GM04504 (cell line): ENCODE measurements at places on chromosomes 2 and 18.

- no peak for DNase-seq
Observed at GRCh38 chr2:202841090-202841867, 30.3 kb downstream of the ICA1L start.

DNA sequence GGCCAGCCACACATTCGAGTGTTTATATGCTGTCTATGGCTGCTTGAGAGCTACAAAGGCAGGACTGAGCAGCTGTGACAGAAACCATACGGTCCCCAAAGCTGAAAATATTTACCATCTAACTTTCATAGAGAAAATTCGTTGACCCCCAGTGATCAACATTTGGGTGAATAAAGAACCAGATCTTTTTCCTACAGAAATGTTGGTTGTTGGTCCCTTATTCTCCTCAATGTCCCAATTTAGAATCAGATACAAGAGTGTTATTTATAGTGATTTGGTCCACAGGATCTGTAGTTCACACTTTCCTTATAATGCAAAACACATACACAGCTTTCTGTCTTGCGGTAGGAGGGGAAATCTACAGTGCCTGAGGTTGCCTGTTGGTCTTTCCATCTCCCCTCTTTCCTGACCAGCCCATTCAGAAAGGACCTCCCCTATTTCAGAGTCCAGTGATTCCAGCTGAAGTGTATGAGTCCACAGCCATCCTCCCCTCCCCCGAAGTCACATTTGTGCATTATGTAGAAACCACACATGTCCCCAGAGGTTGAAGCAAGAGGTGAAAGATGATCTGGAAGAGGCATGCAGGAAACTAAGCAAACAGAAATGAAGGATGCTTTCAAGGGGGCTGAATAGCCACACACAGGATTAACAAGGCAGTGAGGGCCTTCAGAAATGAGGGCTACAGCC, 61.9 kb downstream of the SPRED2 start:
- DNase-seq: no peak

GRCh38 chr2:8328217-8328616, 353.6 kb upstream of the ID2 start:
- no peak for DNase-seq

GRCh38 chr18:78821396-78821795, 158.2 kb upstream of the SALL3 start:
- DNase-seq: no peak

GRCh38 chr2:23791030-23791429, 135.9 kb downstream of the ATAD2B start:
- peak; percentile 60 for DNase-seq

GRCh38 chr2:190599073-190599472, 49.8 kb upstream of the NAB1 start:
- DNase-seq: no peak

DNA sequence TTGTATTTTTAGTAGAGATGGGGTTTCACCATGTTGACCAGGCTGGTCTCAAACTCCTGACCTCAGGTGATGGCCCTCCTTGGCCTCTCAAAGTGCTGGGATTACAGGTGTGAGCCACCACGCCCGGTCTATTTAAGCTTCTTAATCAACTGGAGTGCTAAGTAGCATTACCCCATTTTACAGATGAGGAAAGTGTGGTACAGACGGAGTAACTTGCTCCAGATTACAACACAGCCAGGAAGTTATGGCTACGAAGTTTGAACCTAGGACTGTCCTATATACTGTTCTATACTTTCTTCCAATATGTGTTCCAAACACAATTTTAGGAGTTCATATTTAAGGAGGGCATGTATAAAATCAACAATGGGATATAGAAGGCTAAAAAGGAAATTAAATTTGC, 197.7 kb downstream of the TGIF1 start:
- DNase-seq: no peak

GRCh38 chr2:152465541-152465940, 130.6 kb downstream of the FMNL2 start:
- DNase-seq: no peak

DNA sequence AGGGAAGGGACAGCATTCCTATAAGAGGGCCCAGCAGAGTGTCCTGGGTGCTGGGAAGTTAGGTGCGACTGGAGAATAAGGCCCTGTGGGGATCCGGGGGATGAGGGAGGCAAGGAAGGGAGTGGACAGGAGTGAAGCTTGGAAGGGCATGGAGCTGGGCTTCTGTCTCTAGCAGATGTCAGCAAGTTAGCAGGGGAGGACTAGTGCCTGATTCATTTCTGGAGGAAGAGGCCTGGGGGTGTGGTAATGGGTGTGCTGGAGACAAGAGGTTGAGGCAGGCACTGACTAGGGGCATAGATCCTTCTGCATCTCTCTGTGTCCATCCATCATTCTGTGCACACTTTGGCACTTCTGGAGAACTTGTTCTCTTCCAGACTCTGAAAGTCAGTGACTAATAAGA, 134.7 kb downstream of the ACOXL start:
- DNase-seq: no peak

GRCh38 chr2:235358981-235359471, 134.8 kb upstream of the AGAP1 start:
- no peak for DNase-seq
